Stimulated activated naive B cell treated with anti-CD40 and anti-IgM and Interleukin-4, amounts not matched to agents 10 μg/mL and 1 μg/mL and 100 μg/mL, for 72 hours (primary cell): ENCODE measurements at places on chromosomes 16 and 17.

GRCh38 chr16:58444265-58444664 lies 52.0 kb downstream of the GINS3 start:
- DNase-seq: no peak

GRCh38 chr17:78300962-78301820 lies 58.7 kb downstream of the SOCS3 start:
- no peak for DNase-seq

- peak; percentile 85 for DNase-seq
These were observed 363 bp upstream of the MIF4GD start for GRCh38 chr17:75271233-75271954.

DNA sequence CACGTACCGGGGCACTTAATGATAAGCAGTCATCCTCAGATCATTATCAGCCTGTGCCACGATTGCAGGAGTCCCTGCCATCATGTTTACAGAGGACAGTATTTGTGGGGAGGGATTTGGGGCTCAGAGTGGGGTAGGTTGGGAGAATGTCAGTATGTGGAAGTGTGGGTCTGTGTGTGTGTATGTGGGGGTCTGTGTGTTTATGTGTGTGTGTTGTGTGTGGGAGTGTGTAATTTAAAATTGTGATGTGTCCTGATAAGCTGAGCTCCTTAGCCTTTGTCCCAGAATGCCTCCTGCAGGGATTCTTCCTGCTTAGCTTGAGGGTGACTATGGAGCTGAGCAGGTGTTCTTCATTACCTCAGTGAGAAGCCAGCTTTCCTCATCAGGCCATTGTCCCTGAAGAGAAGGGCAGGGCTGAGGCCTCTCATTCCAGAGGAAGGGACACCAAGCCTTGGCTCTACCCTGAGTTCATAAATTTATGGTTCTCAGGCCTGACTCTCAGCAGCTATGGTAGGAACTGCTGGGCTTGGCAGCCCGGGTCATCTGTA lies 13.5 kb upstream of the EFCAB13 start:
- DNase-seq: no peak

- DNase-seq: no peak
These were observed 3.5 kb upstream of the SRRM2 start for GRCh38 chr16:2748757-2749455.

DNA sequence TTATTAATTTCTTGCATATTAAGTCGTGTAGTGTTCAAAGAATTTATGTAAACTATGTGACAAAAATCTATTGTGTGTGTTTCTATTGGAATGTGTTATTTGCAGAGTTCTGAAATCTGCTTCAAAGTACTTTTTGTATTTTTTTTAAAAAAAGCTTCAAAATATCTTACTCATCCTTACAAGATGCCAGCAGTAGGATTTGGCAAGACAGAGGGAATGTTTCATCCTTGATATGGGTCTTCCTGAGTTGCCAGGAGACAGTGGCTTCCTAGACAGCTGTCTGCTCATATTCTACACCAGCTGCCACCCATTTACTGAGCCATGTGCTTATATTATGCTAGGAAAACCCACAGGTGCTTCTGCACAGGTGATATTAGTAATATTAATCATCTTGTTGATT lies 36.4 kb downstream of the EFCAB5 start:
- DNase-seq: no peak

DNA sequence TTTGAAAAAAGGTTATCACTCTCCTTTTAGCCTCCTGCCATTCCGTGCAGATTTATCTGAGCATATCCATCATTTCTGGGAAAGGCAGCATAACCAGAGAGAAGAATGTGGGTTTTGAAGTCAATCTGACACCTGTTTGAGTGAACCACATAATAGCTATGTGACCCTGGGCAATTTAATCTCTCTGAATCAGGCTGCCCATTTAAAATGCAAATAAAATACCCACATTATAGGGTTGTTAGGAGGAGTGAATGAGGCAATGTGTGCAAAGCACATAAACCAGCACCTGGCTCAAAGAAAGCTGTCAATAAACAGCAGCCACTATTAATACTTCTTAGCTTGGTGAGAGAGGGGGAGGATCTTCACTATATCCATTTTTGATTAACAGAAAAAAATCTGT lies 88.0 kb downstream of the CACNG1 start:
- DNase-seq: no peak
